ENCODE measurements at places on chromosomes 4 and X.

GRCh38 chrX:85503258-85504158, 124.0 kb upstream of the POF1B start:
- no peak for DNase-seq

DNA sequence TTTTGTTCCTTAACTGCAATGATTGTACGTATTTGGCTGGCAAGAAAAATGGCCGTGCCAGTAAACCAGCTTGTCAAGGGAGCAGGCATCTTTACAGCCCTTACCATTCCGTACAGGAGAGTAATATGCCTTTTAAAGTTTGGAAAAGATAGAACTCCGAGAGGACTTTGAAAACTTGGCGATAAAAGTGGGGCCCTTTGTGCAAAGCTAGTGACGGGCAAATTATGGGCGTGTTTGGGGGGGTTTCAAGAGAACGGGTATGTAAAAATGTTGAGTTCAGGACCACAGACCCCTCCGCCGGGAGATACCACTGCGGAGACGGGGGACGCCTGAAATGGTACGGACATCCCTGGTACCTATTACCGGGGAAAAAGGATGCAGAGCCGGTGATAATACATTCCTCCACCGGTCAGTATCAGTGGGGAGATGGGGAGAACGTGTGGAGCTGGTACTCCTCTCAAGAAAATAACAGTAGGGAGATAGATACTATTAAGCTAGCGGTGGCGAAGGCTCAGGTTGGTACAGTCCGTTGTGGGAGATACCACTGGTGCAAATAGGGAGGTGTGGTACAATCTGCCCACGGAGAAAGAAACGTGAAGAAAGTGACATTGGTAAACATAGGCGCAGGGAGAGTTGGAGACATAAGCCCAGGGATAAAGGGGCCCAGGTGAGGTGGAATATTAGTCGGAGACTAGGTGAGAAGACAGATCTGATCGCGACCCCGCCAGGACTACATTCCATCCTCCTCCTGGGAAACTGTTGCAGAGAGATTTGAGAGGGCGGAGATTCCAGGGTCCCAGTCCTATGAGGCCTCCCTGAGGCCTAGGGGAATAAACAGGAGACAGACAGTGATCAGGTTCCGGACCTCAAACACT, 14.5 kb downstream of the SPACA5 start:
- peak; percentile 79 for DNase-seq

DNA sequence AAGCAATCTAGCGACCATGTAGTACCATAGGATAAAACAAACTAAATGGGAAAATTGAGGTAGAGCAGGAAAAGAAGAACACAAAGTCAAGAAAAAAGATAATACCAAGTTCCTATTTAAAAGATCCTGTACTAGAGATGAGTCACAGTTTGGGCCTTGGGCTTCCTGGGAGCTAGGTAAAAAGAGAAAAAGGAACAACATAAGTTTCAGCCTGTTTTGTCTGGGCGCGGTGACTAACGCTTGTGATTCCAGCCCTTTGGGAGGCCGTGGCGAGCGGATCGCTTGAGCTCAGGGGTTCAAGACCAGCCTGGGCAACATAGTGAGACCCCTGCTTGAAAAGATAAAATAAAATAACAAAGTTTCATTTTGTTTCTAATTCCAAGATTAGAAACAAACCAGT, 14.0 kb upstream of the TMEM156 start:
- no peak for DNase-seq

- DNase-seq, result no peak
Observed at GRCh38 chr4:151646322-151646721, 114.5 kb downstream of the GATB start.

DNA sequence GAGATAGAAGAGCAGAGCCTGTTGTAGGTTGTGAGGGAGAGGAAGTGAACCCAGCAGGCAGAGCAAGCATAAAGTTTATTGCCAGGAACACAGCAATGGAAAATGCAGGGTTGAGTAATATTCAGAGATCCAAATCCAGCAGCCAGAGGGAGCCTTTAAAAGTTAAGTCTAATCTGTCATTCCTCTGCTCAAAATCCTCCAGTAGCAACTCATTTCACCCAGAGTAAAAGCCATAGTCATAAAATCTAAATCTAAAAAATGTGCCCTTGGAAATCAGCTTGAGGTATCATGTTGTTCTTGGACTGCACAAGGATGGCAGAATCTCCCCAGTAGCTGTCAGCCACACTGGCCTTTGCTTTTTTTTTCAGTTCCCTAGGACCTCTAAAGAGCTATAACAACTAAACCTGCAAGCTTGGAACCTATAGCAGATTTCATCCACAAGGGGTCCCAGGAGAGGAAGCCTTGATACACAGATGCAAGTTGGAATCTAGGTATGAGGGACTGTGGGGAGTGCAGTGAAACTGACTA, 62.9 kb upstream of the FRAS1 start:
- DNase-seq, result peak; percentile 54

DNA sequence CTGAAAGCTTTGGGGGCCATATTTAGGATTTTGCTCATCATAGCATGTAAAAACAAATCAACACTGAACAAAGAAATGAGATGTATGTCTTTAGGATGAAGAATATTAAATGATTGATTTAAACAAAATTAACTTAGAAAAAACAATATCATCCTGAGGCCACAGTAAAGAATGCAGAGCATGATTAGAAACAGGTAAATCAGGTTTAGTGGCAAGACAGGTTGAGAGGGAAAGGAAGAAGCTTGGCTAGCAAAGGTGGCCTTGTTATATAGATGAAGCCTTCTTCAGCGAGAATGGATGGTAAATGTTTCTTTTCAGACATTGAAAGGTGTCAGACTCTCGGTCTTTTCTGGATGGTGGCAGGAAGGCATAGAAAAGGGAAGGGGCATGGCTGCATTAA, 11.9 kb upstream of the MAGEB16 start:
- no peak for DNase-seq

DNA sequence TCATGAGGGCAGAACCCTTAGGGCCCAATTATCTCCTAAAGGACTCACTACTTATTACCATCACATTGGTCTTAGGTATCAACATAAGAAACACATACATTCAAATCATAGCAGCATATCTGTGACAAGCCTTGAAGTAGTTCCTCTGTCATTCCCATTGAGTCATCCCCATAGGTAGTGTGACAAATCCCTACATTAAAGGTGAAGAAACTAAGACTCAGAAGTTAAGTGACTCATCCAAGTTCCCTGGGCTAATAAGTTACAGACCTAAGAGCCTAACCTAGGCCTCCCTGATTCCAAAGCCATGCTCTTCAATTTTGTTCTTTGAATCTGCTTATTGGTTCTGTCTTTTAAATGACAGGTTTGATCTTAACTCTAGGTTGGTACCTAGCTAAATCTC, 58.2 kb downstream of the CD38 start:
- no peak for DNase-seq

DNA sequence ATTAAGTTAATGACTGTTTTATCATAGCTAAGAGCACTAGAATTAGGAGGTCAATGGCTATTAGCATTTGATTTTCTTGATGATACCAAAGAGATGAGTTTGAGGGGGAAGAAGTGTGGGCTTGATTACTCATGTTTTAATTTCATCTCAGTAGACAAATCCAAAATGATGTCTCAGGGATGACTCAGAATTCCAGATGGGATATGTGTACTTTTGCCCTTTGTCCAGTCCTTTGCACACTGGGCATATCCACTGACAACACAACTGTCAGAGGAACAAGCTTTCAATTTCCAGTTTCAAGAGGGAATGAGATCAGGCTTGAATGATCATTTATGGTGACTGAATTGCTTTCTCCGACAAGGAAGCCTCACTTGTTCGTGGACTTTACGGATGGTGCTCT, 325.3 kb upstream of the FTHL17 start:
- DNase-seq, result no peak

- no peak for DNase-seq
Observed at GRCh38 chr4:186948361-186949242, 224.9 kb upstream of the FAT1 start.

DNA sequence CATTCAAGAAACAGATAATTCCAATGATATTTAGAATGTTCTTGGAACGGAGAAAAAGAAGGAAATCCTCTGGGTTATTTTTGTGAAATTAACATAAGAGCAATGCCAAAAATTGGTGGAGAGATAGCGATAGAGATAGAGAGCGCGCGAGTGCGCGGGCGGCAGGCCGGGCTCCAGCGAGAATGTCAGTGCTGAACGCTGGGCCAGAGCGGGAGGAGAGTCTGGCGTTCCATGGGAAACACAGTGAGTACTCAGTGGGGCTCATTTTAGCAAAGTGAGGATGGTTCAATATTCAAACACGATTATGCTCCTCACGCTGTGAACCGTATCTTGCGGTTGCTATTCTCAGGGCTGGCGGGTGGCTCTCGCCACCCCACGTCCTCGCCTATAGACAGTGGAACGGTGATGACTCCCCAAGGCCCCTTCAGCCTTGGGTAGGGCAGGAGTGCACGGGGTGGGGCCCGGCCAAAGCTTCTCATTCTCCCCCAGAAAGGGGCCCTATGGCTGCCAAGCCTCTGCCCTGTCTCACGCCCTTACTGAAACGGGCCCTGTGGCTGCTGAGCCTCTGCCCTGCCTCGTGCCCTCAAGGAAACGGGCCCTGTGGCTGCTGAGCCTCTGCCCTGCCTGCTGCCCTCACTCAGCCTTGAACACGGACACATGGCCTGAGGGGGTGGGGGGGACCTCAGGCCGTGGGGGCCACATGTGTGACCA, 16.9 kb downstream of the CPLX1 start:
- DNase-seq, result no peak

DNA sequence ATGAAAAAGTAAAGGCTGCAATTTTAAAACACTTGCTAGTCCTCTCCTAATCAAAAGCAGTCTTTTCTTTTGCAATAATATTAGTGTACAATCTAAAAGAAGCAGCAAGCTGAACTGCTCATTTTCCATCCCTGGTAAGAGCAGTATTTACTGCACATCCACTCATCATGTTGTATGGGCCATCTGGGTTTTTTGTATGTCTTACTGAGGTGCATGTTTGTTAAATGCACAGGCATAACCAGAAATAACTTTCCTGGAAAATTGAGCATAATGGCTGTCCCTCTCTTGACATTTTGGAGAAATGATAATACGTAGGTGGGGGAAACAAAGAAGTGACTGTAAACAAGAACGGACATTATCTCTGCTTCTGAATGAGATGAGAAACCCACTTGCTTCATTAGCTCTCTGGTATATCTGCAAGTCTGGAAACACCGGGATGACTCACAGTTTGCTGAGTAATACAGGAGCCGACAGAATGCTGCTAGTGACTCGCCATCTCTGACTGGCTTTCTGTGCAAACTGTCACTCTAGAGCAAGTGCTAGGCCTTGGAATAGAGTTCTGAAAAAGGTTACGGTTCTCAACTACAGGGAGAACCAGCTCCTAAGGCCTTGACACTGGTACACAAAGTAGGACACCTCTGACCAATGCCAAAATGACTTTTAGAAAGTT, 85.7 kb upstream of the MTM1 start:
- DNase-seq, result no peak

DNA sequence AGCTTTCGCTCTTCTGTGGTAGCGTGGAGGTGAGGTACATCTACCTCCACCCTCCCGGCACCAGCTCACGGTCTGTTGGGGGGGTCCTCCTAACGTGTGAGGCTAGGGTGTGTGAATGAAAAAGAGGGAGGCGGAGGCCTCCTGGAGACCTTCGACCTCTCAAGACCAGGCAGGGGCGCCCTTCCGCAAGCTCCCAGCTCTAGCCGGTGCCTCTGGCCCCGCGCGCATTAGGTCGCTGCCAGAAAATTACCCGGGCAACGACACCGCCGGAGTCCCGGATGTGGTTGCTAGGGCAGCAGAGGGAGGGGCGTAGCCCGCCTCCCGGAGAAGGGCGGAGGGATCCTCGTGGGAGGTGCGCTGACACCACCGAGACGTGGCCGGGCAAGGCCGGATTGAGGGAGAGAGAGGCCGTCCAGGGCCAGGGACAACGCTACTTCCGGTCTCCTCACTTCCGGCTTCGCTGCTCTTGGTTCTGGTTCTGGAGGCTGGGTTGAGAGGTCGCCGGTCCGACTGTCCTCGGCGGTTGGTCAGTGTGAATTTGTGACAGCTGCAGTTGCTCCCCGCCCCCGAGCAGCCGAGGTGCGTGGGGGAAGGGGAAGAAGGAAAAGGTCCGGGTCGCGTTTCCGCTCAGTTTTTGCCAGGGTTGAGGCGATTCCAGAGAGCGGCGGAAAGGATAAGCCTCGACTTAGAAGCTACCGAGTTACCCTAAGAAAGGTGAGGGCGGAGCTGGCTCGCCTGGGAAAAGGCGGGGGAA, at the start of the genes ARFIP1 and TIGD4:
Gene ARFIP1 (plus strand): TSS at position 442 of the 754 bp plus-strand sequence. CDS start 49,680 bp downstream, outside the sequence.
Gene TIGD4 (minus strand): TSS at position 218 of the 754 bp plus-strand sequence. CDS start 8,726 bp downstream, outside the sequence.
- DNase-seq, result peak; percentile 97

- DNase-seq, result no peak
Observed at GRCh38 chr4:62618042-62618441, 1417.9 kb downstream of the ADGRL3 start.
